ENCODE measurements at places on chromosomes 1 and 21. TPM values are rescaled to one million over a fixed set of nuclear protein-coding genes. Genes with fewer than 3 reads are reported as not detected.

DNA sequence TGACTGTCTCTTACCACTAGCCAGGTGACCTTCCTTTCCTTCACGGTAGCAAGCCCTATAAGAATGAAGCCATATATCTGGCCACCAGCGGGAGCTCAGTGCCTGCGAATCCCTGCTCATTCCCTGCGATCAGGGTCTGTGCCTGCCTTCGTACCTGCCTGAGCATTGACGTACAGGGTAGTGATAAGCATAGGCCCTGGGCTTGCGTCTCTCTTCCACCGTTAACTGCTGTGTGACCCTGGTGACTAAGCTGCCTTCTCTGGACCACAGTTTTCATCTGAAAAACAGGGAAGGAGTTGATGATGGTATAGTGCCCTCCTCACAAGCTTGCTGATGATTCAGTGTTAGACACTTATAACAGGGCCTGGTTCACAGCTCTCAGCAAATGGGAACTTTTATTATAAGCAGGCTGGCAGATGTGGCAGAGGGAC, 4.1 kb downstream of the ZC3H12A start:
- peak; percentile 79 for DNase-seq

- DNase-seq = no peak
These were observed 1.1 kb upstream of the SYCP1 start for GRCh38 chr1:114853584-114853983.

DNA sequence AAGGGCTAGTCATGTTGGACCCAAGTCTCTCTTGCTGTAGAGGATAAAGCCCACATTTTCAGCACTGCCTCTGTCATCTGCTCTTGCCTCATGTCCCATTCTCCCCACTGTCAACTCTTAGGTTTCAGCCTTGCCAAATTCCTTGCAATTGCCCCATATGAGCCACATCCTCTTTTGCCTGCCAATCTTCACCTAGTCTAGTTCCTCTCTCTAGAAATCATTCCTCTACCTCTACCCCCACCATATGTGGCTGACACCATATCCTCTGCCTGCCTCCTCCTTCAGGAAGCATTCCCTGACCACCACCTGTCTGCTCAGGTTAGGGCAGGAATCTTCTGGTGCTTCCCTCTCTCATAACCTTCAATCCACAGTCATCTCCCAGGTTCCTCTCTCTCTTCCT, 38.2 kb downstream of the SLC9A1 start:
- DNase-seq = no peak

- DNase-seq = no peak
These were observed 52.9 kb upstream of the CNTN2 start for GRCh38 chr1:204990059-204990664.

DNA sequence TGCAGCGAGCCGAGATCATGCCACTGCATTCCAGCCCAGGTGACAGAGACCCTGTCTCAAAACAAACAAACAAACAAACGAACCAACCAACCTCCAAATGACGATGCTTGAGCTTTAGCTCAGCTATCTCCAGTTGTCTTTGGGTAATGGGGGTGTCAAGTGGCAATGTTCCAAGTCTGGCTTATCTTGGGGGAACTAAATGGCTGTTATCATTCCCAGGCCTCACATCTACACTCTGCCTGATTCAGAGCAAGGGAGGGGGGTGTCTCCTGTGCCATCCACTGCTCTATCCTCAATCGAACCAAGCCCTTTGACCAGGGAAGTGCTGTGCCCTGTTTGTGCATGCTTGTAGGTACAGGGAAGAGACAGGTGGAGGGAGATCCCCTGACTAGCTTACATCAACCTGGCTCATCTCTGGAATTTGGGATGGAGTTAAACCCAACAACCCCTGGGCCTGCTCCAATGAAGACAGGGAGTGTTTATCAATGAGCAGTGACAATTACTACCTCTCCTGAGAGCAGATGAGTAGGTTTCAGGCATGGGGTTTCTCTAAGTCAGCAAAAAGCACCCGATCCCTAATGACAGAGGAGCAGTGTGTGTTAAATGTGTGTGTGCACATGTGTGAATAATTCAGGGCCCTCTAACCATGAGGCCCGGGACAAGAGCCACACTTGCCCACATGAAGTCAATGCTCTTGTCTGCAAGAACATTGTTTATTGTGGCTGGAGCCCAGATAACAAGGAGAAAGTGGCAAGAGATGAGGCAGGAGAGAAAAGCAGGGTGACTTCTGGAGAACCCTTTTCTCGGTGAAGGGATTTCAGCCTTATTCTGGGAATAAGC, 20.3 kb upstream of the IL6R start:
- no peak for DNase-seq

DNA sequence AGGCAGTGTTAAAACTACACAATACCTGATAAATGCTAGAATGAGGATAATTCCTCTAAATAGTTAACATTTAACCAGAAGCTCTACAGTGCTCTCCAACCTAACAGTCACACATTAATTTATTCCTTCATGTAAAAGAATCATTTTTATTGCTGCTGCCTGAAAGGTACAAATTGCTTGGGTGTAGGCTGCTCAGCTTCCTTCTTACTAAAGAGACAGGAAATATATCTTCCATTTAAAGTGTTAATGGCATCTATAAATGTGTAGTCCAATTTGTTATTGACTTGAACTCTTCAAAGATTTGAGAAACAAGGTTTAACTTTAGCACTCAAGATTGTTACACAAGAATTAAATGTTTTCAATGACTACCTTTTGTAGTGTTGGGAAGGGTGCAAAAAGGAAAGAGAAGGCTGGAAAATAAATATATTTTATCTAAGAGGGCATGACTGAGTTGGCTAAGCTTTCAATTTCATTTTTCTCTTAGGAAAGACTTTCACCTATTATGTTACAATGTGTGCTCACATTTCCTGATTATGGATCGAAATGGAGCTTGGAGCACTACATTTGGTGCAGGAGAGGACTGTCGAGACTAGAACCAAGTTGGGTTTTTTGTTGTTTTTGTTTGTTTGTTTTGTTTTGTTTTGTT, 105.5 kb upstream of the CACYBP start:
- no peak for DNase-seq

GRCh38 chr1:17186216-17186909, 18.6 kb upstream of the PADI1 start:
- DNase-seq = no peak

GRCh38 chr21:44696572-44696971, 400 bp upstream of the KRTAP10-12 start:
- DNase-seq = no peak

DNA sequence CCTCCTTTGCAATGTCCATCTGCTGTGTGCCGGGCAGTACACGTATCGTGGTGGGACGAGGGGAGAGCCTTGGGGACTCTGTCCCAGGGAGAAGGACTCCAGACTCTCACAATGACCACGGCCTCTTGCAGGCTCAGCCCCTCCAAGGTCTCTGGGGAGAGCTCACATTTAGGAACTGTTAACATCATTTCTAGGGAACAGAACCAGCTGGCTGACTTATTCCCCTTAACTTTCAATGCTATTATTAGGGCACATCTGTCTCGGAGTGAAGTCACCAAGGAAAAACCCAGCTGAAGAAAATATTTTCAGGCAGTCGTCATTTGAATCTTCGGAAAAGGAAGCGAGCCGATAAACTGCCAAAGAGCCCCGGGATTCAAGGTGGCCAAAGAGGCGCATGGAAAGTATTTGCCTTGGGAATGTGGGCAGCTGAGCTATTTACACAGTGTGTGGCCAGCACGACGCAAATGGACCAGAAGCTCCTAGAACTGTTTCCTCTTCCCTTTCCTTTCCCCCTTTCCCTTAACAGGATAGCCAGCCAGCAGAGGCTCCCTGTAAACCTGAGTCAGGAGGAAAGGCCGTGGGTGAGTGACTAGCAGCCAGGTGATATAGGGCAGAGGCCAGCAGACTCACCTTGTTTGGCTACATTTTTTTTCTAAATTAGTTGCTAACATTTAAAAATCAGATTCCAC, 74.5 kb downstream of the ITPKB start:
- DNase-seq = no peak

DNA sequence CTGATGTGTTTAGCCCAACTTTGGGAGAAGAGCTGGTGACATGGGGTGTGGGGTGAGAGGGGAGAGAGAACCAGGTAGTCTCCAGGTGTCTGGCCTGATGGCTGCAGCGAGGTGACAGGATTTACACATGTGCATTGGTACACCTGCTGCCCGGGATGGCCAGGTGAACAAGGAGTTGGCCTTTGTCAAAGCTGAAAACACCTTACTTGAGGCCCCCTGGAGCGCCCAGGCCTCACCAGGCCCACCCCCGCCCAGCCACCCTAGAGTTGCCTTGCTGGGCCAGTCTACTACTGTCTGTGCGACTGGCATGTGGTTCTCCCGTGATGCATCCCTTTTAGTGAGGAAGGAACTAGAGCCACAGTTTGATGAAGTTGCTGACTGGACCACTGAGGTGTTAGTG, 90.5 kb downstream of the ADARB1 start:
- DNase-seq = no peak

GRCh38 chr1:18200136-18200717, 92.6 kb downstream of the IGSF21 start:
- DNase-seq = no peak

DNA sequence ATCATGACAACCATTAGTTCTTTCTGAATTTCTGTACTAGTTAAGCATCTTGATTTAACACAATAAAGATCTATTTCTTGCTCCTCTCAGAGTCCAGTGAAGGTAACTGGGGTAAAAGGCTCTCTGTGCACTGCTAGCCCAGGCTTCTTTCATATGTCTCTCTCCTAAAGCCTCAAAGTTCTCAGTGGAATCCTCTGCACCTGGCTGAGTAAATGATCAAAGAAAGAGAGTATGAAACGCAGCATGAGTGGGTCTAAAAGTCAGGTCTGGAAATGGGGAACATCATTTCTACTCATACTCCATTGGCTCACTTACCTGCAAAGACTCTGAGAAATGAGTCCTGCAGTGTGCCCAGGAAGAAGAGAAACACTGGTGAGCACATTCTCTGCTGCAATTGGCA, 418.5 kb downstream of the PTPRC start:
- no peak for DNase-seq

DNA sequence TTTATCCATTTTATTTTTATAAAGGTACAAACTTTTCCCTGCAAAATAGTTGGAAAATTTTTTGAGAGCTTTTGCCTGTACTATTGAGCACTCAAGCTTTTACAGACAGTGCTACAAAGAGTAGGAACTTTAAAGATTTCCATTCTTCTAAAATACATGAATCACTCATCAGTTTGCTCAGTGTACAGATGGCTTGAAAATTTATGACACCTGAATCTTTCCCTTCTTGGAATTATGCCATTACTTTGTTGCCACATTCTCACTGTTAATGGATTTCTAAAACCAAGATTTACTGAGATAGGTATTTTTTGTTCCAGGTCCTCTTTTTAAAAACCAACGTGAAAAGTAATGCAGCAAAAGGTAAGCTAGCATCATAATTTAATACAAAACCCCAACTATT, 76.0 kb downstream of the GPATCH2 start:
- DNase-seq = no peak

DNA sequence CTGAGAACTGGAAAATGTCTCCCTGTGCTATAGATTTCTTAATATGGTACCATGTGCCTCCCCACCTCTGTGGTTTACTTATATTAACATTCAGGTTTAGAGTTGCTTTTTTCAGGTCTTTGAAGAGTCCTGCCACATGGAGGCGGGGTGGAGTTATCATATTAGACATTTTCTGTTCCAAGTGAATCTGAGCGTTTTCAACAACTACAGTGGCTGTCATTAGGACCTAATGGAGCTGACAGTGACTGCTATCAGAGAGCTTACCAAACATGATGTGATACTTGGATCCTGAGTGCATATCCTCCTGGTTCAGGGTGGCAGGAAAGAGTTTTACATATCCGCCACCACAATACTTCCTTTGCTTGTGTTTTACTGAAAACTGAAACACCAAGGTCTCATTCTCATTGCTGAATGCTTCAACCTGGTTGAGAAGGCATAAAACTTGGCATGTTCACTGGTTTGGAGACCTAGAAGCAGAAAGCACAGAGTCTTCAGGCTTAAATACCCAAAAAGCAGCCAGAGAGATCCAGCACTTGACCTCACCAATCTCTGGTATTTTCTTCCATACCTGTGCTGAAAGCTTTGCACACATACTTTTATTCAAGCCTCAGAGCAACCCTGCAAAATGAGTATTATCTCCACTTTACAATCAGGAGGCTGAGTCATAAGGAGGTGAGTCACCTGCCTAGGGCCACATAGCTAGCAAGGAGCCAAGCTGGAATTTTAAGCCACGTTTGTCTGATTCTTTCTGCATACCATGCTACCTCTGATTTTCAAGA, 47.4 kb upstream of the OSBPL9 start:
- peak; percentile 57 for DNase-seq

DNA sequence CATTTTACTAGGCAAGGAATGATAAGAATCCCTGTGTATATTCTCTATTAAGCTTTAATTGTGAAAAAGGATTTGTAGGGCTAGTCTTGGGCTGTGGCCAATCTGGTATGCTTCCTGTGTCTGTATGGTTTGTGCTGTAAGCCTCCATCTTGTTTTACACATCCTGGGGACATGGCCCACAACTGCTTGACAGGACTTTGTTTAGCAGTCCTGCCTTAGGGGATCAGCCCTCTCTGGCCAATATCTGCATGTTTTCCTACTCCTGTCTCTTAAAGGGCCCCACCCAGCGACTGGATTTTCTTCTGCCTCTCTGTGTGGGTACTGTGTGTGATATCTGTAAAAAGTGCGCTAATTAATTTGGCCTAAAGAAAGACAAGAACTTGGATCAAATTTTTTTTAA, 813.2 kb downstream of the PLA2G4A start:
- no peak for DNase-seq

- no peak for DNase-seq
These were observed 43.7 kb upstream of the PIGC start for GRCh38 chr1:172487550-172487949.

DNA sequence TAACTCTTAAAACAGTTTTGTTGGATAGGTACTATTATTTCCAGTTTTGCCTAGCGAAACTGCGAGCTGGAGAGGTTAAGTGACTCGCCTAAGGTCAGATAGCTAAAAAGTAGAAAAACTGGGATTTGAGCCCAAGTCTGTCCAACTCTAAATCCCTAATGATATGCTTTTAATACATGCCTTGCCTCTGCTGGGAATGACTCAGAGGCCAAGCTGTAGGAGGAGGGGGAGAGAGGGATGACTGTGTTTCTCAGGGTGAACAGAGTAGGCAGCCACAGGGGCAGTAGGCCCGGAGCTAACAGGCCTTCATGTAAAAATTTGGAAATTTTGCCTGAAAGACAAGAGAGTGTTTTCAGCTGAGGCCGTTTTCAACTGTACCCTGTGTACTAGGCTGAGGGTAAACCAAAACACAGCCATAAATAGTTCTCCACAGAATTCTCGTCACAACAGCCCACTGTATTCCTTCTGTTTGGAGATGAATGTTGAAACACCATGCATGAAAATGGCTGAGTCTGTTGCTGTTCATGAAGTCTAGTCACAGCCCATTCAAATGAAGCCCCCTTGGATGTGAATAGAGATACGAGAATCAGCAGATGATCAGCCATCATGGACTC, 107.5 kb upstream of the HOOK1 start:
- no peak for DNase-seq

DEPDC1 gene
- 26.2 TPM for total RNA-seq

CRABP2 gene
- 2.3 TPM for total RNA-seq

CFHR5 gene
- not detected for total RNA-seq

RNU1-4 gene
- 1,390 TPM for total RNA-seq

SLFNL1 gene
- total RNA-seq = 0.07 TPM

EBNA1BP2 gene
- 97.5 TPM for total RNA-seq

RNU1-2 gene
- total RNA-seq = 1,390 TPM

JAK1 gene
- 115 TPM for total RNA-seq

GJA4 gene
- total RNA-seq = not detected

OR2M4 gene
- not detected for total RNA-seq

FCAMR gene
- total RNA-seq = not detected

OLIG2 gene
- not detected for total RNA-seq

GORAB gene
- total RNA-seq = 9.0 TPM

Measured in activated CD4-positive, alpha-beta memory T cell treated with anti-CD3 and anti-CD28 coated beads for 36 hours (primary cell).